ENCODE measurements at places on chromosomes 7 and 10.

DNA sequence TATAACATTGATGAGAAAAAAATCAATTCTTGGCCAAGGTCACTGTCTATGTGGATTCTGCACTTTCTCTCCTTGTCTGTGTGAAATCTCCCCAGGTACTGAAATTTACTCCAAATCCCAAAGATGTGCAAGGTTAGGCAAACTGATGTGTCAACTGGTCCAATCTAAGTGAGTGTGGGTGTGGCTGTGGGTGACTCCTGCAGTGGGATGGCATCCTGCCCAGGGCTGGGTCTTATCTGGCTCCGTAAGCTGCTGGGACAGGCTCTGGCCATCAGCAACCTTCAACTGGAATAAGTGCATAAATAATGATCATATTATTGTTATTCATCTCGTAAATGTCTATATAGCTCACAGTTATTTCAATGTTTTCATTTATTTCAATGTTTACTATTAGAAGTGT, 79.3 kb downstream of the JCAD start:
- no peak for DNase-seq

DNA sequence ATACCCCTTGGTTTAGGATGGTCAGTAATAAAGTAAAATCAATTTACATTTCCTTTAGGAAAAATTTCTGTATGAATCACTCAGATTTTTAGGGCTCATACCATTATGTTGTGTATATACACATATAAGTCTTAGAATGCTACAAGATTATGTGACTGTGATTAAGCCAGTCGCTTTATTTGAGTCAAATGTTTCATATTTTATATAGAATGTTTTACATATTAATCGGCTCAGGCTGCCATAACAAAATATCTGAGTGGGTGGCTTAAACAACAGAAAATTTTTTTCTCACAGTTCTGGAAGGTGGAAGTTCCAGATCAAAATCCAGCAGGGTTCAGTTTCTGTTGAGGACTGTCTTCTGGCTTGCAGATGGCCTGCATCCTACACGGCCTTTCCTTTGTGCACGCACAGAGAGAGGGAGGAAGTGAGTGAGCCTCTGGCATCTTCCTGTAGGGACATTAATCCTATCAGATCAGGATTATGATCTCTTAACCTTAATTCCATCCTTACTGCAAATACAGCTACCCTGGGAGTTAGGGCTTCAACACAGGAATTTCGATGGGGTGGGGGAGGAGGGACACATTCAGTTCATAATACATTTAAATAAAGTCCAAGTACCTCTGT, 198.0 kb downstream of the PHF14 start:
- no peak for DNase-seq

- no peak for DNase-seq
These were observed 21.5 kb downstream of the ZMIZ1 start for GRCh38 chr10:79090134-79090803.

DNA sequence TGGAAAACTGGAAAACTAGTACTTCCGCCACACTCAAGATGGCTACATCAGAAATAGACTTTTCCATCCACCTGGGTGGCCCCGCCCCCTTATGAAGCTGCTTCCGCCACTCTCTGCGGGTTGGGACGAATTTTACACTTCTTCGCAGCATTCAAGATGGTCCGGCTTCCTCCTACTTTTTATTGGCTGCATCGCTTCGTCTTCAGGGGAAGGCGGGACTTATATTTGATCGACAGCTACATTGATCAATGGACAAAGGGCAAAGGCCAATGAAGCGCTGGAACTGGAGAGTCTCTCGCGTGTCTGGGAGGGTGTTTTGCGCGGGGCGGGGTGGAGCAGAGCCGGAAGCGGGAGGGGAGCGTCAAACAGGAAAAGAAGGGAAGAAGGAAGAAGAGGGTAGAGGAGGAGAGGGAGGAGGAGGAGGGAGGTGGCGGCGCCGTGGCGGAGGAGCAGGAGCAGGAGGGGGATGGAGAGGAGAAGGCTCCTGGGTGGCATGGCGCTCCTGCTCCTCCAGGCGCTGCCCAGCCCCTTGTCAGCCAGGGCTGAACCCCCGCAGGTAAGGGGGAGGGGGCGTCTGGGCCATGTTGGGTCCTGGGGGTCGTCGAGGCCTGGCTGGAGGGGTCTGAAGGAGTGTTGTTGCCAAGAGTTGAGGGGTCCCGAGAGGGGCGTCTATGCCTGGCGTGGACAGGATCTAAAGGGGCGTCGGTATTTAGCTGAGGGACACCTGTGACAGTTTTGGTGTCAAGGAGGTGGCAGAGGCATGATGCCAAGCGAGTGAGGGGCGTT, at the start of gene WBP1L:
WBP1L (plus strand) TSS at position 361 of the 786 bp plus-strand sequence; CDS start at position 467, 106 bp downstream.
- peak; percentile 97 for DNase-seq
